A549 treated with CpdA at 1 μM for 4 hours (cell line): ENCODE measurements at places on chromosomes 7 and 10. TPM values are rescaled to one million over a fixed set of nuclear protein-coding genes. Genes with fewer than 3 reads are reported as not detected.

CALHM3 gene
- 0.21 to 0.63 TPM (median 0.36 TPM) in 5 replicates for total RNA-seq

COL28A1 gene
- total RNA-seq: 0.33 to 1.0 TPM (median 0.65 TPM) in 5 replicates

C7orf33 gene
- total RNA-seq: not detected in 5 replicates

LRRC4 gene
- not detected in 5 replicates for total RNA-seq

MCM10 gene
- 21.6 to 30.8 TPM (median 23.2 TPM) in 5 replicates for total RNA-seq

AGK gene
- total RNA-seq: 27.6 to 36.7 TPM (median 28.4 TPM) in 5 replicates

ITIH5 gene
- total RNA-seq: 0.02 to 0.37 TPM (median 0.08 TPM) in 5 replicates

ZNF853 gene
- 1.9 to 3.0 TPM (median 2.2 TPM) in 5 replicates for total RNA-seq

POLR2J3 gene
- 15.3 to 41.1 TPM (median 26.1 TPM) in 5 replicates for total RNA-seq

ZNF485 gene
- total RNA-seq: 1.6 to 2.8 TPM (median 2.1 TPM) in 5 replicates

GIMAP2 gene
- not detected in 5 replicates for total RNA-seq

OR2A12 gene
- not detected in 5 replicates for total RNA-seq

AOC1 gene
- total RNA-seq: not detected in 5 replicates

PRSS2 gene
- total RNA-seq: not detected in 5 replicates

PTTG1IP2 gene
- total RNA-seq: not detected in 5 replicates
